Hindlimb muscle (tissue), 1 donor: ENCODE measurements at places on chromosomes 3 and 15.
A peak's percentile ranks its signal among the peaks of the same experiment; 100 is the strongest.

DNA sequence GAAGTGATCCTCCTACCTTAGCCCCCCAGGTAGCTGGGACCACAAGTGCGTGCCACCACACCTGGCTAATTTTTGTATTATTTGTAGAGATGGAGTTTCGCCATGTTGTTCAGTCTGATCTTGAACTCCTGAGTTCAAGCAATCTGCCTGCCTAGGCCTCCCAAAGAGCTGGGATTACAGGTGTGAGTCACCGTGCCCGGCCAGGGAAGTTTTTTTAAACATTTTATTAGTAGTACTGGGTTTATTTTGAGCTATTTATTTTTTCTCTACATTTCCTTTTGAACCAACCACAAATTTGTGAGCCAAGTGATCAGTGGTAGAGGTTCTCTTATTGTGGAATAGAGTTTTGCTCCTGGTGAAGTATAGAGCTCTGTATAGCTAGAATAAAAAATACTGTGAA, 33.7 kb downstream of the ARMC8 start:
- DNase-seq: no peak

- DNase-seq: no peak
These were observed 75.5 kb downstream of the MSL2 start for GRCh38 chr3:136120373-136121348.

GRCh38 chr3:8650583-8651416, 6.2 kb upstream of the SSUH2 start:
- DNase-seq: no peak

- DNase-seq: no peak
These were observed 3.8 kb downstream of the USP3 start for GRCh38 chr15:63507878-63508818.

DNA sequence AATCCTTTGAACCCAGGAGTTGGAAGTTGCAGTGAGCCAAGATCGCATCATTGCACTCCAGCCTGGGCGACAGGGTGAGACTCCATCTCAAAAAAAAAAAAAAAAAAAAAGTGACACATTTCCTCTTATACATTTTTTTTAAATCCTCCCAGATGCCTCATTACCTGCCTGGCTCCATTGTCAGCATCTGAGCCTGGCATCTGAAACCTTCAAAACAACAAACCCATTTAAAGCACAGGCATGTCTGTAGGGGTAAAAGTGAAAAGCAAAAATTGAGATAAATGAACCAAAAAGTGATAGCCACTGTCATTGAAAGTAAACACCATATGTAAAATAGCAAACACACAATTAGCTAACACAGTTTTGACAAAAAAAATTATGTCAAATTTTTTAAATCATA, 38.6 kb downstream of the OSBPL10 start:
- DNase-seq: no peak

- DNase-seq: no peak
These were observed 2.9 kb upstream of the MYL3 start for GRCh38 chr3:46866032-46866595.

DNA sequence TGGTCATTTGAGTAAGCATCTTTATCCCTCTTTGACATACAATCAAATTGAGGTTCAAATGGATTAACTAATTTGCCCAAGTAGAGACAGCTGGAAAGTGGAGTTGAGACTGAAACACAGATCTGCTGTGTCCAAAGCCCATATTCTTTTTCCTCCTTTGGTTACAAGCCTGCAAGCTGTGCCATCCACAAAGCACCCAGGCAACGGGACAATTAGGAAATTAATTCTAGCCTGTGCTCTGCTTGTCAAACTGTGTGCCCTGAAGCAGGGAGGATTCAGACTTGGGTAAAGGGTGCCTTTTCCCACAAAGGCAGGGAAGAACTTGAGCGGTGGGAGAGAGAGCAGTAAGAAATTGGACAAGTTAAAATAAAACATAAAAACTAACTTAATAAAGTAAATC, 127.9 kb downstream of the DTWD1 start:
- no peak for DNase-seq

DNA sequence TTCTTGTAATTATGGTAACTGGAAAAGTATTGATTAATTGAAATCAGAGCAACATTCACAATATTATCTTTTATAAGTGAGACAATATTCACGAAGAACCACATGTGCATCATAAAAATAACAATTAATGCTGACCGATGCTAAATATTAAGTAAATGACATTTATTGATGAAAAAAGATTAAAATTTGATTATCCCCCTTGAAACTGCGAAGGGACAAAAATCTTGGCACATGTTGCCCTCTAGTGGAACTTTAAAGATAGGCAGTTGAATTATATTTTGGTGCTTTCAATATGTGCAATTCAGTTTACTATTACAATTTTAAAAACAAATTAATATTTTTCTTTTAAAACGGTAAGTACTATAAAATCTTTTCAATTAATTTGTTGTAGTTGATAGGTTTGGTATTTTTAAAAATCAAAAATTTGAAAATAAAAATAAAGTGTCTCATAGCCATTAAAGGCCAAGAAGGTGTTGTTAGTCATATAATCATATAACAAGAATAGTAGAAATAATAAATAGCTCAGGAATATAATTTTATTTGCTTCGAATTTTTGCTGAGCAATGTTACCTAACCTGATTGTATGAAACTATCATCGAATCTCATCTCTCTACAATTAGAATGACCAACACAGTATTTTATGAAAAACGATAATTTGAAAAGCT, 270.2 kb downstream of the ROBO1 start:
- no peak for DNase-seq

GRCh38 chr3:56423661-56424099, 44.6 kb downstream of the ERC2 start:
- DNase-seq: peak; percentile 47

GRCh38 chr3:159843840-159844730, 144.6 kb upstream of the IL12A start:
- DNase-seq: no peak
